ENCODE measurements at places on chromosomes 7 and 10. TPM values are rescaled to one million over a fixed set of nuclear protein-coding genes. Genes with fewer than 3 reads are reported as not detected.

DNA sequence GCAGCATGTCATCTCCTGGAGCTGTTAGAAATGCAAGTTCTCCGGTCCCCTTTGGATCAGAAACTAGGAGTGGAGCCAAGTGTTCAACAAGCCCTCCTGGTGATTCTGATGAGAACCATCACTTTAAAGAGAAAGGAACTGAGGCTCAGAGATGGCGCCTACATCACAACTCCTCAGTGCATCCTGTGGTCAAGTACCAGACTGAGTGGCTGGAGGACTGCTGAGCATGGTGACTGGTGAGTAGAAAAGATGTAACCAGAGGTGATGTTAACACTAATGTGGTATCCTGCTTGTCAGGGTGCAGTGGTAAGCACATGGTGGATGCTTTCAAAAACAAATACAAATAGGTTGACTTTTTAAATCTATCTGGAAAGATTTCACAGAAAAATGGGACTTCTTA is 3.5 kb upstream of the OIT3 start:
- DNase-seq = no peak

The WAC gene
- polyA plus RNA-seq = 164 TPM

- DNase-seq = no peak
These were observed 70.6 kb downstream of the LHPP start for GRCh38 chr10:124532106-124532641.

DNA sequence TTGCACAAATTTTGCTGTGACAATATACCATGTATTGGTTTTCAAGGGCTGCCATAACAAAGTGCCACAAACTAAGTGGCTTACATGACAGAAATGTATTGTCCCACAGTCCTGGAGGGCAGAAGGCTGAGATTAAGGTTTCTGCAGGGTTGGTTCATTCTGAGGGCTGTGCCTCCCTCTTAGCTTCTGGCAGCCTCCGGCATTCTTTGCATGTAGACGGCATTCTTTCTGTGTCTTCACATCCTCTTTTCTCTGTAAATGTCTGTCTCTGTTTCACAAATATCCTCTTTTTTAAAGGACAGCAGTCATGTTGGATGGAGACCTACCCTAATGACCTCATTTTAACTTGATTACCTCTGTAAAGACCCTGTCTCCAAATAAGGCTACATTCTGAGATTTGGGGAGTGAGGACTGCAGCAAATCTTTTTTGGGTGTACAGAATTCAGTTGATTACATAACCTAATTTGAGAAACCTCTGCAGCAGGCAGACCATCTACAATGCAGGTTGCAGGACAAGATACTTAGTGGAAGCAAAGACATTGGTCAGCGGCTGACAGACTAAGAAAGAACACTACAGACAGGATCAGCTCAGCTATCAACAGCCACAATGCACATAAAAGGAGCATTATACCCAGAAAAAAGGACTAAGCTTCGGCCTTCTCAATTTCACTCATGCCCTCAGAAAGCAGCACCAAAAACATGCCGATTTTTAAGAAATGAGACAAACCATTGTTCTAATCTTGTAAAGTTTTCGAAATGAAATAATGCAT is 84.6 kb upstream of the FAM3C start:
- no peak for DNase-seq

DNA sequence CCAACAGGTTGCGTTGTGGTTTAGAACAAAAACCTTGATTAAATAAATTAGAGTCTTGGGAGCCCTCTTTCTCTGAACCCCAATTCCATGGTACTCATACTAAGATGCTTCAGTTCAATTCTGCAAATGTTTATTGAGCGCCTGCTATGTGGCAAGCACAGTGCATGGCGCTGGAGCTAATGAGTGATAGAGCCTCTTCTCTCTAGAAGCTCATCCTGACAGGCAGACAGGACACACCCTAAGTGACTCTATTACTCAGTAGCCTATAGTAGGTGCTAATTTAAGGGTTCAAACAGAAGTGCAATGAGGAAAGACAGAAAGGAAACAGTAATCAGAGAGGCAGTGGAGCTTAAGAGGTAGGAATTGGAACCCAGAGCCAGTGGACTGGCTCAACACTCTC is 124.4 kb upstream of the C7orf33 start:
- DNase-seq = no peak

The FEZF1 gene
- not detected for polyA plus RNA-seq

The TUBAL3 gene
- polyA plus RNA-seq = 0.17 TPM

The UNCX gene
- 12.6 TPM for polyA plus RNA-seq

The TRIM24 gene
- polyA plus RNA-seq = 64.2 TPM

DNA sequence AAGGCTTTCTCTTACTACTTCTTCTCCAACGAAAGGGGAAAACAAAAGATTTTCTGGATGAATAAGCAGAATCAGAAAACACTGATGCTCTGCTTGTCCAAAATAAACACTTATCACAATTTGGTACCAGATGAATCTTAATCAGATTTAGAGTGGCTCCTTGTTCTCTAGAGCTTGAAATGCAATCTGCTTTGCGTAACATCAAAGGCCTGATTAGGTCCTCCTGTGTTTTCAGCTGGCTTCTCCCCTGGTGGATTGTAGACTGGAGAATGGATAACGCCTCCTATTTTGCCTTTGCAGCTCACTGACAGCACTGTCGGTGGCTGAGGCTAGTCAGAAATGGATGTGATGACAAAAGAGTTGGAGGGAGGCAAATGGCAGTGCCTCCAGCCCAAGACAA is 91.2 kb downstream of the FAM13C start:
- DNase-seq = no peak

The GOLGA7B gene
- polyA plus RNA-seq = 0.41 TPM

DNA sequence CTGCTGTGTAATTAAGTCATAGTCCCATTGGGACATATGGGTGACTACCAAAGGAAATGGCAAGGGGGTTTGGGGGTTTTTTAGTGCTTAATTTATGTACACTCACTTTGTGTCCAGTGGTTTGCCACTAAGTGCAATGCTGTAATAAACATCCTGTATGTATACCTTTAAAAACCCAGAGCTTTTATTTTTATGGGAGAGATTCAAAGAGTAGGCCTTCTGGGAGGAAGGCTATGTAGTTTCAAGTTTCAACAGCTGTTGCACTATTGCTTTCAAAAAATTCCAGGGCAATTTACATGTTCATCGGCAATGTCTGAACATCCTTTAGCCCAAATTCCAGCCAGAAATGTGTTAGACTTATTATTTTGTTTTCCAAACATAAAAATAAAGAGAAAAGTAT is 744.7 kb downstream of the XPNPEP1 start:
- DNase-seq = no peak

The TACC2 gene
- 42.0 TPM for polyA plus RNA-seq

GRCh38 chr10:100020142-100020885 is 10.6 kb upstream of the DNMBP start:
- no peak for DNase-seq

- no peak for DNase-seq
These were observed 35.0 kb downstream of the JAKMIP3 start for GRCh38 chr10:132100556-132101349.

- no peak for DNase-seq
These were observed 62.1 kb downstream of the TPST1 start for GRCh38 chr7:66267249-66267648.

GRCh38 chr7:69335331-69335730 is 262.9 kb upstream of the AUTS2 start:
- DNase-seq = no peak

The FAM53B gene
- polyA plus RNA-seq = 32.5 TPM

- DNase-seq = no peak
These were observed 716.0 kb downstream of the XPNPEP1 start for GRCh38 chr10:109207361-109207760.

The CCDC3 gene
- polyA plus RNA-seq = 10.9 TPM

- DNase-seq = no peak
These were observed 154.3 kb downstream of the POLR1F start for GRCh38 chr7:19554581-19554980.

The IFIT1B gene
- polyA plus RNA-seq = 0.11 TPM

DNA sequence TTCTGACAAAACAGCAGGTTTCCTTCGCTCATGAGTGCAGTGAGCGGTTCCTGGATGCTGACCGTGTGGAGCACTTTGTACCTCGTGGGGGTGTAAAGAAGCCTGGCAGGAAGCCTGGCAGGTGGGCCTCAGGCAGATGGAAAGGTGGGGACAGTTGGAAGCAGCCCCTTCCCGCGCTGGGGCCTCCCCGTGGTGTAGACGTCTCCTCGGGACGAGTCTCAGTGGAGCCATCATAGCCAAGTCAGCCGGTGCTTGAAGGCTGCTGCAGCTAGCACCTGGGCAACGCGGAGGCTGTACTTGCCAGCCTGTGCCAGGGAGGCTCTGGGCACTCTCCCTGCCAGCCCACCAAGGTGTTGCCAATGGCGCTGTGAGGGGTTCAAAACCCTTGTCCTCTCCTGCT is 154.5 kb downstream of the WDR37 start:
- DNase-seq = no peak

- DNase-seq = no peak
These were observed 319.0 kb downstream of the PLXNA4 start for GRCh38 chr7:132257253-132257652.

The OR2A1 gene
- polyA plus RNA-seq = 0.42 TPM

GRCh38 chr10:71461457-71461856 is 64.7 kb downstream of the CDH23 start:
- no peak for DNase-seq

GRCh38 chr7:24786941-24787340 is 29.7 kb upstream of the GSDME start:
- DNase-seq = no peak

DNA sequence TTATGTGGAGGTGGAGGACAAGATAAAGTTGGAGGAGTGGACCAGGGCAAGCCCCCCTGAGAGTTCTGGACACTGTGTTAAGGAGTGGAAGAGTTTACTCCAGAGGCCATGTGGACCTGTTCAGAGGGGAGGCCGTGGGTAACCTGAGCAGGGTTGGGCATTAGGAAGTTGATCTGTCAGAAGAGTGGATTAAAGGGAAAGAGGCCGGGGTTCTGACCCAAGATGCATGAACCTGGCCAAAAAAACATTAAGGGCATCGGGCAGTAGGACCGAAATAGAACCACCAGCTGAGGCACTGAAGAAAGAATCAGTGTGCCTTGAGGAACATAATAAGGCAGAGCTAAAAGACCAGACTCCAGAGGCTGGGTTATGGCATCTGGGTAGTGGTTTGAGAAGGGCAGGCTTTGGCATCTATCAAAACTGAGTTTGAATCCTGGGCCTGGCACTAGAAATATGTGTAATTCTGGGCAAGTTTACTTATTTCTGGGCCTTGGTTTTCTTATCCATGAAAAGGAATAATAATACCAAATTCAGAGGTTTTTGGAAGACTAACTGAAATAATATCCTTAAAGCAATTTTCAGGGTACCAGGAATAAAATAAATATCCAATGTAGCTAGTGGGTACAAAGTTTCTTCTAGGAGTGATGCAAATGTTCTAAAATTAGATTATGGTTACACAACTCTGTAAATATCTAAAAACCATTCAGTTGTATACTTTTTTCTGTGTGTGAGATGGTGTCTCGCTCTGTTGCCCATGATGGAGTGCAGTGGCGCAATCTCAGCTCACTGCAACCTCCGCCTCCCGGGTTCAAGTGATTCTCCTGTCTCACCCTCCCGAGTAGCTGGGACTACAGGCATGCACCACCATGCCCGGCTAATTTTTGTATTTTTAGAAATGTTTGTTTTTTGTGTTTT is 10.9 kb upstream of the FRAT1 start:
- no peak for DNase-seq

DNA sequence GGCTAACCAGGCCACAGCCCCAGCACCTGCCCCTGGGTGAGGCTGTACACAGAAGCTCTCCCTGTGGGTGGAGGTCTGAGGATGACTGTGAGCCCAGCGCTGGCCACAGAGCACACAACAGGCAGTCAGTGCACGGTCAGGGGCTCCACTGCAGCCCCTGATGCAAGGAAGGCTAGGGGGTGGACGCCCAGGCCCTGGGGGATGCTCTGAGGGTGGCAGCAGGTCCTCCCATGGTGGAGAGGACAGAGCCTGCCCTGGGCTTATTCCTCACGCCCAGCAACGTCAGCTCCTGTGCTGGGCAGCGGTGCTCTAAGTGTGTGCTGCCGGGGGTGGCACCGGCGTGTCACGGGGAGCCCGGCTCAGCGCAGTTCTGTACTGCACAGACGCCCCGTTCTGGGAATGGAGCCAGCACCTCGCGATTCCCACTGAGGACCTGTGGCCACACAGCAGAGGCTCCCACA is 223.2 kb downstream of the MAD1L1 start:
- no peak for DNase-seq

- peak; percentile 17 for DNase-seq
These were observed 115.3 kb downstream of the SGMS1 start for GRCh38 chr10:50508315-50509051.

- DNase-seq = no peak
These were observed 16.3 kb downstream of the LIPA start for GRCh38 chr10:89235073-89235798.

The C7orf57 gene
- polyA plus RNA-seq = 1.3 TPM

DNA sequence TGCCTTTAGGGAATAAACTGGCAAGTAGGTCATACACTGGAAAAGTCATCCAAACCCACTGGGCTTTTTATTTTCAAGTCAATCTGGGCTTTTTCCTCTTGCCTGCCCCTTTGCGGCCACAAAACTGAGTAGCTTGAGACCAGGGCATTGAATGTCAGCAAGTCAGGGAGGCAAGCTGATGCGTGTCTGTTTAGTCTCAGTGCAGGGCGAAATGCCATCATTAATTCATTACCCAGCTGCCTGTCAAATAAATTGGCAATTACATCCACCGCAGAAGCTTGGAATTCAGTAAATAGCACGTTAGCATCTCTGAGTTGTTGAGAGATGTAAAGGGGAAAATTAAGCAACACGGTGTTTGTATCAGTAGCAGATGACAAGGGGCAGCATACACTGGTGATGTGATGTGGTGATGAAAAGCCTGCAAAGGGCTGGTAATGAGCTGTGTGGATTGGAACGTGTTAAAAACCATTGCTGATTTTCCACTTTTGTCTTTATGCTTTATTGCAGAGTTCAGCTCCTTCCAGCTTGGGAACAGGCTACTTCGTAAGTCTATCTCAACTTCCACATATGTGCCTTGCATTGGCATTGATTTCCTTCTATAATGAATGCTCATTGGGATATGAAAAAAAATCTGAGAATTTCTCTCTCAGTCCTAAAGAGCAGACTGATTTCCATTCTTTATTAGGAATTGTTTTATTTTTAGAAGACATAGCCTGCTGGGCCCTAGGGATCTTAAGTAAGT is 535.9 kb downstream of the AUTS2 start:
- no peak for DNase-seq

DNA sequence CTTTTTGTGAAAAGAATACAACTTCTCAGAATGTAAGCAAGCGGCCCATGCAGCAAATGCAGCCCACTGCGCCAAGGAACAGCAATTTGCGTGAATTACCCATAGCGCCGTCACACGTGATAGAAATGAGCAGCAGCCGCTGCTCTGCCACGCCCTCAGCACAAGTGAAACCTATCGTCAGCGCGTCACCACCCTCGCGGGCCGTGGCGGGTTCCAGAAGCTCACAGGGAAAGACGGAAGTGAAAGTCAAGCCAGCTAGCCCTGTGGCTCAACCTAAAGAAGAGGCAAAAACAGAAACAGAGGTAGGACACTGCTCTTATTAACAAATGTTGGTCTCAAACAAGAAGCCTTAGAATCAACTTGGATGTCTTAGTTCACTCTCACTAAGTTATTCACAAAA is 70.5 kb downstream of the SHH start:
- DNase-seq = no peak

GRCh38 chr7:137692399-137692798 is 154.4 kb downstream of the DGKI start:
- DNase-seq = no peak
